ENCODE measurements at places on chromosomes 4 and X.
A peak's percentile ranks its signal among the peaks of the same experiment; 100 is the strongest.

DNA sequence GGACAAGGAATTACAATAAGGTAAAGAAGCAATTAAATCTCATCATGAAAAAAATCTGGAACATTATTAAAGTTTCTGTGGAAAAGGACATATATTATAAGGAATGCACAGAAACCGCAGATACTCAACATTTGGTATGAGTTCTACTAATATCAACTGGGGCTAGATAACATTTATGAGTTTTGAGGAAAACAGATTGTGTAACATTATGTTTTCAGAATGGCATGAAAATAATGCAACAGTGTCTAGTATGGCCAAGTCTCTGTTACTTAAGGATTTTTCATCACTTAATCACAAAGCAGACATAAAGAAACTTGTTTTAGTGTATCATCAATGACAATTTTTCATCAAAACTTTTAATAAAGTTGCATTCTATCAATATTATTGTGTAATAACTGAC lies 785.0 kb downstream of the GLUD2 start:
- no peak for DNase-seq

DNA sequence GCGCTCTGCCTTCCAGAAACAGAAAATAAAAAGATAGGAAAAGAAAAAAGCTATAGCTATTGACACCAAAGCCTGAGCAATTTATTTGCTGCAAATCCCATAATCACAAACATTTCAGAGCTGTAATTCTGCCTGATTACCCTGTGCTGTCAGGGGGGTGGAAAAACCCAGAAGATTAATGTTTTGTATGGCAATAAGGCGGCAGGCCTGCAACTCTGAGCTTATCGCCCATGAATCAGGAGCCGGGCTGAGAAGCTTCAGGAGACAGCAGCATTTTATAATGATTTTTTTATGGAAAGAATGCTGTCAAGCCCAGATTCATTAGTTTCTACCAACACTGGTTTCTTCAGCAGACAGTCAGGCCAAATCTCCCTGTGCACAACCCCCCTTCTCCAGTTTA lies 82.6 kb upstream of the TMEM164 start:
- DNase-seq = no peak

- no peak for DNase-seq
Observed at GRCh38 chrX:72088761-72089160, 43.0 kb downstream of the RTL5 start.

GRCh38 chrX:111492085-111492484 lies 19.4 kb upstream of the SERTM2 start:
- no peak for DNase-seq

DNA sequence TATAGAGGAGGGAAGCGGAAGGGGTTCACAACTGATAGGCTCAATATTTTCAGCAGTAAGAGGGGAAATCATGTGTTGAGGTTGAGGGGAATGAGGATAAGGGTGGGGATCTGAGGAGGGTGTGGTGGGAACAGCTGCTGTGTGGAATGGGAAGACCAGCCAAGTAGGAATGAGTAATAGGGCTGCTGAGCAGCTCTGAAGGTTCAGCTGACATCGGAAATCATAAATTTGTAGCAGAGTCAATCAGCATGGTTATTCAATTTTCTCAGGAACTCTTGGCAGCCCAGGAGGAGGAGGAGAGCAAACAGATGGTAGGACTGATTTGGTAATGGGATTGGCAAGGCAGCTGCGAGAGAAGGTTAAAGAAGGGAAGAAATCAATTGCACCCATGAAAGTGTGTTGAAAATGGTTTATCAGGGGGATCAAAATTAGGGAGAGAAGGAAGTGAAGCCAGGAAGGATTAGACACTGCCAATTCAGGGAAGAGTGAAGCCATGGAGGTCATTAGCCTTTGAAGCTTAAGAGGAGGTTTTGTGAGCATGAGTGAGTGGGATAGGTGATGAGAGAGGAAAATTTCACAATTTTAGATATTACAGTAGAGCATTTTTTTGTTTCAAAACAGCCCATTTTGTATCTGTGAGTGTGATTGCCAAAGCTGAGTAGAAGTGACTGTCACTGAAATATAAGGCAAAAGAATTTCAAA lies 82.6 kb downstream of the PCDH7 start:
- no peak for DNase-seq

DNA sequence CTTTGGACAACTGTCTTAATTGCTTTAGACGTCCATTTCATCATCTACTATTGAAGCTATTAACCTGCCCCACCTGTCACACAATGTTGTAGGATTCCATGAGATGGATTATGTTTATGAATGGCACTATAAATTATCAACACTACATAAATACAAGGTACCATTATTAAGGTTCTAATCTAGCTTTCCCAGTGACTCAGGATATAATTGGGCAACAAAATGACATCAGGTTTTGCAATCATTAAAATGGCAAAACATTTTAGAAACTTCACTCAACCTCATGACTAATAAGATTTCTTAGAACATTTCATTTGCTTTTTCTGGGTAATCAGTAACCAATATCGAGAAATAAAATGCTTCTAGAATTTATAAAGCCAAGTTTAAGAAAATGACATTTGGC lies 9.2 kb downstream of the HOPX start:
- peak; percentile 15 for DNase-seq

DNA sequence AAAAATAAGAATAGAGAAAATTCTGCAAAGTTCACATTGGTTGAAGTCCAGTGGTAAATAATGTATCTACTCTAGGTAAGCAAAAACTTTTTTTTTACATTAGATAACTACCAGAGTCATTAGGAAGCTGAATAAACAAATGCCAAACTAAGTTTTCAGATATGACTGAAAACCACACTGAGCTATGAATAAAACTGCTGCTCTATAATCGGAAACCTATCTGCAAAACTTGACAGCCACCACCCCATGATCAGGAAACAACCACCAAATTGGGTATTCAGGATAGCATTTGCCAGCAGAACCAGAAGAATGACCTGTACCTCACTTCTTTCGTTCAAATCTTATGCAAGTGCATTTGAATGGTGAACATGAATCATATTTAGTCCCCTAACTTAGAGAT lies 173.0 kb upstream of the TET2 start:
- DNase-seq = no peak

- no peak for DNase-seq
Observed at GRCh38 chr4:1787411-1788077, 5.5 kb upstream of the FGFR3 start.

DNA sequence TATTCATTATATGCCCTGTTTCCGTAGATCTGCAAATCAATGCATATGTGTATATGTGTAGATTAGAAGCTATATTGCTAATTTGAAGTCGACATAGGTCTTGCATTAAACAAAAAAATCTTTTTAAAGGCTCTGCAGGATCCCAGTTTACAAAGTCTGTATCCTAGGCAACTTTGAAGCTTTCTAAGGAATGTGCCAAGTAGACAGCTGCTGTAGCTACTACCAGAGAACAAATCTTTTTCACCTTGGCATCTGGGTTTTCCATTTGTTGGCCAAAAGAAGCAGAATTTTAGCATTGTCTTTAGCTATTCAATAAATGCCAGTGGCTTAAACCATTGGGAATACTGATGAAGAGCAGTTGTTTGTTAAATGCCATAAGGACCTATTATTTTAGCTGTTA lies 88.0 kb downstream of the NAA11 start:
- DNase-seq = no peak

DNA sequence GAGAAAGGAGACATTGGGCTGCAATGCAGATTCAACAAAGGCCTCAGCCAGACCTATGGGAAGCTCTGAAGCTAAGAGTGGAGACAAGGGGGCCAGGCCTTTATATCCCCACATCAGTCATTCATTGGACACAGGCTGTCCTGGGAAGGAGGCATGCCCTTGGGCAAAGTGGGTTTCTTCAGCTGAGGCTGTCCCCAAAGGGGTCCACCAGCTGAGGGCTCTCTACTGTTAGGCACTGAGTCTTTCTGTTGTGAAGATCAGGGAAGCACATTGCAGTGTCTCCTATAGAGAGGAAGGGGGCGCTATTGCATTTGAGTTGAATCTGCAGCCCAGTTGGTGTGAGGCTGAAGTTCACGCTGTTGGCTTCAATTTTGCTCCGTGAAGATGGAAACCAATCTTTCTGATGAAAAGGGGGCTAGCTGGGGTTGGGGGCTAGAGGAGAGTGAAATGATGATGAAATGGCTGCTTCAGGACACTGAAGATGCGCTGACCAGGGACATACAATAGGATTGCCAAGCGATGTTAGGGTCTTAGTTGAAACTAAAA lies 48.0 kb downstream of the SLC25A5 start:
- peak; percentile 61 for DNase-seq

DNA sequence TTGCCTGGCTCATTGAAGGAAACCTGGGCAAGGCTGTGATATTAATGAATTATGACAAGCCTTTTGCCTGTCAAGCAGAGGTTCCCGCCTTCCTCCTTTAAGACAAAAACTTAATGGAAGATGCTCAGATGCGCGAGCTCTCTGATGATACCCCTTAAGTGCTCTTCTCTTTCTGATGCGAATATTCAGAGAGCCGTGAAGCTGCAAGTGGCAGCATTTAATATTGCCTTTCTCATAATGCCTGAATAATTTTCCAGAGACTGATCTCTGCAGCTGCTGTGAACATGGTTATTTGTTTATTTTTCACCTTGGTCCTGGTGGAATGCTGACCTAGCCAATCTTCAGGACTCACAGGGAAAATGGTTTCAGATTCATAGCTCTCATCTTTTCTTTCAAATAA lies 251.8 kb downstream of the TENM3 start:
- DNase-seq = no peak

GRCh38 chr4:147381749-147382148 lies 99.1 kb upstream of the EDNRA start:
- no peak for DNase-seq

Data from Caki2 (cell line).